ENCODE measurements at places on chromosomes 4 and X.

GRCh38 chr4:86825511-86825910, 23.7 kb downstream of the SLC10A6 start:
- DNase-seq = peak; percentile 34

DNA sequence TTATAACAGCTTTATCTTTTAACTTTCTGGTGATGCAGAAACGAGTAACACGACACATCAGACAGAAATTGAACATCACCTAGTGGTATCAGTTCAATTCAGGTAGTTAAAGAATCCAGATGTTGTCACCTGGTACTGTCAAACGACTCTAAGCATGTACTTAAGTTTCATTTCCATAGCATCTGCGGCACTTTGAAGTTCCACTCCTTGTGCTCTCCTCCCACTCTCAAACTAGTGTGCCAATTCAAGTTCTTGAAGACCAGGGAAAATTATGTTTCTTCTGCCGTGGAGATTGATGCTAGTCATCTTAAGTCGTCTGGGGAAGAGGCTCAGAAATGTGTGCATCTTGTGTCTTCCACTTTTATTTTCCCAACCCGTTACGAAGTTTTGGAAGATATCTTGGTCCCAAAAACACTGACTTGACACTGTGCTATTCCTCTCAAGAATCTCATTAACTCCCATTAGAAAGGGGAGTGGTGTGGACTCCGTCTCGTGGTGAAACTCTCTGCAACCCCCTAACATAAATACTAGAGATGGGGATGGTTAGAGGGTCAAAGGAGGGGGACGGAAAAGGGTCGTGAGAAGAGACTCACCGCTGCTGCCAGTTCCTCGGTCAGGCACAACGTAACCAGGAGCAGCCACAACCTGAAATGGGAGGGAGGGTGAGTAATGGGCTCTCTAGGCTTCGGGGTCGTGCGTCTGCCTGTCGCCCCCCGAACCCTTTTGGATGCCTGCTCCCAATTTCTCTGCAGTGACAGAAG, 693 bp downstream of the COL4A6 start:
- no peak for DNase-seq

GRCh38 chrX:19774905-19775304, 112.5 kb downstream of the SH3KBP1 start:
- DNase-seq = no peak

GRCh38 chrX:70044541-70045245, 5.0 kb downstream of the AWAT2 start:
- peak; percentile 34 for DNase-seq
